ENCODE measurements at places on chromosomes 7 and 10.

- no peak for DNase-seq
These were observed 7.9 kb upstream of the ZNF248 start for GRCh38 chr10:37865264-37865663.

- DNase-seq = no peak
These were observed 42.9 kb upstream of the MET start for GRCh38 chr7:116629051-116629463.

DNA sequence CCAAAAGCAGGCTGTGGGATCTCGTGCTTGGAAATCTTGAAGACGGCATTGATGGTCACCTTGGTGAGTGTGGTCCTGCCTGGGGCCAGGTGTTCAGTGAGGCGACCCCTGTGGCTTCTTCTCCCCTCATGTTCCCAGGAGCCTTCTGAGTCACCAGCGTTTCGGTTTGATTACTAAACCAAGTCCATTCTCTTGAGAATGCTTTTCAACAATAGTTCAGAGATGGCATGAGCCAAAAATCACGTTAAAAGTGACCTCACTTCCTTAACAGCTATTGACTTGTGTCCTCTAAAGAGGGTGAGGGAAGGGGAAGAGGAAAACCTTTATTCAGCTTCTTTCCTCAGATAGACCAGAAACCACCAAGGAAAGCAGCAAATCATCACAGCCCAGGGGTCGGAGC, 315.2 kb downstream of the GATA3 start:
- no peak for DNase-seq

GRCh38 chr10:11186374-11186773, 168.7 kb downstream of the CELF2 start:
- DNase-seq = no peak

- no peak for DNase-seq
These were observed 184.2 kb downstream of the CCDC71L start for GRCh38 chr7:106476751-106477150.

DNA sequence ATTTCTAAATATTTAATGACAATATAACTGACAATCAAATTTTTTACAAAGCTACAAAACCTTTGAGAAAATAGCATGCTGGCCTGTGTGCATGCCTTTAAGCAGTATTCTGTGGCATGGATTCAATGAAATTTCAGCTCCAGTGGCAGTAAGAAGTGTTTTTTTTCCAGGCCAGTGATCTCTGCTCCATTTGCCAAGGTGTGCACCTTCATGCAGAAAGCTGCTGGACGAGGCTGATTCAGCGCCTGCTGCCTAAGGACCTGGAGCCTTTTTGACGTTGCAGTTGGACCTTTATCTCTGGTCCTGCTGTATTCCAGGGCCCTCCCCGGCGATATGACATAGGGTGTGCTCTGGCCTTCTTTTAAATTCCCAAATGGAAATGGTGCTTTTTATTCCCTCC, 26.6 kb downstream of the VWC2 start:
- no peak for DNase-seq

- DNase-seq = no peak
These were observed 4.1 kb upstream of the DLX6 start for GRCh38 chr7:97001221-97001620.

DNA sequence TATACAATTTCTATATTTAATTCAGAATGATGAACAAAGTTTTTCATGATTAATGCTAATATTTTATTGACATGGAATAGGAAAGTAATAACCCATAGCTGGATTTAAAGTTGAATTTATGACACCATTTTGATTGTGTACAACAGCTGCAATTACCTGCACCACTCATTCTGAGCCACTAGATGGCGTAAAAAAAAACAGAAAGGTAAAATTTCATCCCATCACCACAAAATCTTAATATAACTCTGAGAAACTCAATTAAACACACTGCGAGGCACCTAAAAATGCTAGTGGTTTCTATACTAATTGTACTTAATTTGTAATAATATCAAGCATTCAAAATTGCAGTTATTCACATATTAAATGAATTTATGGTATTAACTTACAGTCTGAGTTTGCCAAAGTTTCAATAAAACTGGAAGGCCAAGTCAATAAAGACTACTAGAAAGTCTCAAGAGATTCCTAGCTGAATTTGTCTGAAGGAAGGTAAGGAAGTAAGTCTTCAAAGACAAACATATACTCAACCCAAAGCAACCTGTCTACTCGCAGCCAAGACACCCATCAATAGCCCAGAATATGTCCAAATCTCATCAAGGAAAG, 182.5 kb downstream of the SKAP2 start:
- no peak for DNase-seq

GRCh38 chr10:91880310-91880709, 29.0 kb downstream of the FGFBP3 start:
- no peak for DNase-seq

DNA sequence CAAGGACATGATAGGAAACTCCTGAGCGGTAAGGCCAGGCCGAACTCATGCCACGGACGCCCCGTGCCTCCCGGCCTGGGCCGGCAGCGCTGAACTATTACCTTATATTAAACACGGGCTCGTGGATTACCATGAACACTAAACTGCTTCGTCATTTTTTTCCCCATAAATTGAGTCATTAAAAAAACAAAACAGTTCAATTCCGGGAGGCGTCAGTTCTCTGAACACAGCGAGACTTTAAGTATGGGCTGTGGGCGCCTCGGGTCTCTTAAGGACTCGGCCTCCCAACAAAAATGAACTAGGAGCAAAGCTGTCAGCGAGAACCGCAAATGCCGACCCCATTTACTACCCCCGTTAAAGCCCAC, 519 bp downstream of the PITRM1 start:
- no peak for DNase-seq

DNA sequence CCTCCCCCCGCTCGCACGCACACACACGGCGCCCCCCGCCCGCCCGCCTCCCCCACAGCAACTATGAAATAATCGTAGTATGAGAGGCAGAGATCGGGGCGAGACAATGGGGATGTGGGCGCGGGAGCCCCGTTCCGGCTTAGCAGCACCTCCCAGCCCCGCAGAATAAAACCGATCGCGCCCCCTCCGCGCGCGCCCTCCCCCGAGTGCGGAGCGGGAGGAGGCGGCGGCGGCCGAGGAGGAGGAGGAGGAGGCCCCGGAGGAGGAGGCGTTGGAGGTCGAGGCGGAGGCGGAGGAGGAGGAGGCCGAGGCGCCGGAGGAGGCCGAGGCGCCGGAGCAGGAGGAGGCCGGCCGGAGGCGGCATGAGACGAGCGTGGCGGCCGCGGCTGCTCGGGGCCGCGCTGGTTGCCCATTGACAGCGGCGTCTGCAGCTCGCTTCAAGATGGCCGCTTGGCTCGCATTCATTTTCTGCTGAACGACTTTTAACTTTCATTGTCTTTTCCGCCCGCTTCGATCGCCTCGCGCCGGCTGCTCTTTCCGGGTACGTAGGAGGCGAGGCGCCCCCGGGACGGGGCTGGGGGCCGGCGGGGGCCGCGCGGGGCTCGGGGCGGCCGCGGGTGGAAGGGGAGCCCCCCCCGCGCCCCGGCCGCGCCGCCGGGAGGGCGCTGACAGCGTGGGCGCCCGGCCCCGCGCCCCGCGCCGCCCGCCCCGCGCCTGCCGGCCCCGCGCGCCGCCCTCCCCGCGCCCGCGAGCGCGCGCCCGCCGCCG, 441 bp downstream of the BMI1 start:
- no peak for DNase-seq

GRCh38 chr7:17369691-17370426, 71.4 kb downstream of the AHR start:
- no peak for DNase-seq

DNA sequence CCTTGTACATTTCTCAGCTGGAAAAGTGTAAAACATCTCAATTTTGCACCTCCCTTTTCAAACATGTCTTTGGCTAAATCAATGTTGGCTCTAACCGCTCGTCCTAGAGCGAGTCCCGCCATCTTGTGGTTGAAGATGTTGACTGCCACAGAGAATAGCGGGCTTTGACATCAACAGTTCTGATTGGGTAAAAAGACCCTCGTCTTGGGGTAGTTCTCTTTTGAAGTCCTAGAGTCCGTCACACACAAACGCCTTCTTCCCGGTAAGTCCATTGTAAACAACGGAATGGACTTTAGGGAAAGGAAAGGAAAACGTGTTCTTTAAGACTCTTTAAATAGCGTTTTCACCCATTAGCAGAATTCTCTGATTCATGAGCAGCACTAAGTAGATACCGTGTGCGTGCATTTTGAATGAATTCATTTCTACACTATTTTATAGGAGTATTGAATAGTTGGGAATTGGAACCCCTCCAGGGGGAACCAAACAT, 452 bp upstream of the RPP30 start:
- no peak for DNase-seq

- no peak for DNase-seq
These were observed 11.2 kb upstream of the ZNF485 start for GRCh38 chr10:43594944-43595589.

DNA sequence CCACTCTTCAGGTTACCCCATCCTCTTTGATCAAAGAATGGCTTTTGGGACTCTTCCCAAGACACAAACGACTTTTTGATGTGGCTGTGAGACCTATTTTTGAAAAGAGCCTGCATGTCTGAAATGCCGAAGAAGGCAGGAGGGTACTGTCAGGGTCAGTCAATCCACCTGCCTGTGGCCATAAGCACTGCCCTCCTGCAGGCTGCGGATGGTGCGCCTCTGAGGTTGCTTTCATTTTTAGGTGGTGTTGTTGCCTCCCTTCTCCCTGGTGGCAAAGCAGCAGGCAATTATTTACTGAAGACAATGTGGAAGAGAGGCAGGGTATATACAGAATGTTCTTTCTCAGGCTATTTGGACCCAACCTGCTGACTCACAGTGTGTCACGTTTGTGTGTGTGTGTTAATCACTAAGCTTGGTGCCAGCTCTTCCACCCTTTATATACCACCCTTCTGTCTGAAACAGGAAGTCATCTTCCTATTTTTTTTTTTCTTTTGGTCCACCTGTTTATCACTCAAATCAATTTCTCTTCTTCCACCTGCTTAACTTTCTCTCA, 1421.2 kb upstream of the CELF2 start:
- no peak for DNase-seq

GRCh38 chr7:18393465-18394118, 102.0 kb upstream of the HDAC9 start:
- DNase-seq = no peak

GRCh38 chr7:114413761-114414155, 857 bp upstream of the FOXP2 start:
- no peak for DNase-seq

DNA sequence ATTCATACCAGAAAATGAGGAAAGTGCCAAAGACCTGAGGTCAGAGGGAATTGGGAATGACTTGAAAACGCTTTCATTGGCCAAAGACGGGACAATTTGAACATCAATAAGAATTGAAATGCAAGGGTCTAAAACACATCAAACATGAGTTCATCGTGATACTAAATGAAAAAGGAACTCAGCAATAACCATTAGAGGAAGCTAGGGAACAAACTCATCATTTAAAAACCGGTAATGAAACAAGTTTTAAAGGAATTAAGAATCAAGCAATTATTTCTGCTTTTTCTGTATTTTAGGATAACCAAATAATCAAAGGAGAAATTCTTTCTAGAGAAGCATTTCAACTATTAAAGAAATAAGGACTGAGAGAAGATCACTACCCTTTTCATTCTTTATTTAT, 303.1 kb downstream of the ARHGAP12 start:
- DNase-seq = no peak

- no peak for DNase-seq
These were observed 288.3 kb downstream of the ADARB2 start for GRCh38 chr10:1449021-1449420.

DNA sequence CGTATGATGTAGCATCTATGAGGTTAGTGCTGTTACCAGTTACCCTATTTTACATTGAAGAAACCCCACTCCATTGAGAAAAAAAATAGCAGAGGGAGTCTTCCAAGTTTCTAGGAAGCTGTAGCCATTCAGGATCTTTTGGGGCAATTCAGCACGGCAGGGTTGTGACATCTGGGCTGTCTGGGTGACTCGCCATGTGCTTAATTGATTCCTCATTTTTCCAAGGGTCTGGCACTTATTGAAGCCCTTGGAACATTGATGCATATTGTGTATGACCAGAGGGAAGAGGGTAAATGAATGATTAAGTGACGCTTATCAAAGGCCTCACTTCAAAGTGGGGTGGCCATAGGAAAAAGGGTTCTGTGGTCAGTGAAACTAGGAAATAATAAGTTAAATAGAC, 248.7 kb downstream of the ARHGAP12 start:
- no peak for DNase-seq

GRCh38 chr7:27133409-27134231, 3.1 kb upstream of the HOXA4 start:
- DNase-seq = no peak

DNA sequence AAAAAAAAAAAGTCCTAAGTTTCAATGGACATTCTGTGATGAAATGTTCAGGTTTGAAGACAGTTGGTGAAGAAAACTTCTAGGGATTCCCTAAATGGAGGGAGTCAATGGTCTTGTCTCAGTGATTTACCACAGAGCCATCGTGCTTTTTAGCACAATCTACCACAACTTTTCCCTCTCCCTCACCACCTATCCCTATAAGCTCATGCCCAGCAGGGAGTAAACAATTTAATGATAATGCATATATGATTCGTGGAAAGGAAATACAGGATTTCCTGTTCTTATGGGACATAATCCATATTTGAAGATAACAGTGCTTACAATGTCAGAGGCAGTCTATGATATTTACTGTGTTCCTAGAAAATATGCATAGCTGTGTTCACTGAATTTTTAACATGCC, 38.4 kb upstream of the CD36 start:
- DNase-seq = no peak

DNA sequence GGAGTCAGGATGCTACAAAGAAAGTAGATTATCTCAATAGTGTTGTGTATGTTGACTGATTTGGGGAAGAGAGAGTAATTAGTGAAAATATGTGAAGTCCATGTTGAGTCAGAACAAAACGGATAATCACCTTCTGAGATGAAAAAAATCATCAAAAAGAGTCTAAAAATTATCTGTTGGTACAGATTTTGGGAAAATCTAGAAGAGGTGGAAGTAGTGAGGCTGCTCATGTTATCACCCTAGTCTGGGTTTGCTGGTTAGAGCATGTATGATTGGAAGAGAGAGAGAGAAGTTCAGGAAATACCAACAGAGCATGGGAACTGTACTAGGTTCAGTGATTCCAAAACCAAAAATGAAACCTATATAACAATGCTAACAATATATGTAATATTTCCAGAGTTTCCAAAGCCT, 12.3 kb downstream of the RPA3 start:
- DNase-seq = no peak

DNA sequence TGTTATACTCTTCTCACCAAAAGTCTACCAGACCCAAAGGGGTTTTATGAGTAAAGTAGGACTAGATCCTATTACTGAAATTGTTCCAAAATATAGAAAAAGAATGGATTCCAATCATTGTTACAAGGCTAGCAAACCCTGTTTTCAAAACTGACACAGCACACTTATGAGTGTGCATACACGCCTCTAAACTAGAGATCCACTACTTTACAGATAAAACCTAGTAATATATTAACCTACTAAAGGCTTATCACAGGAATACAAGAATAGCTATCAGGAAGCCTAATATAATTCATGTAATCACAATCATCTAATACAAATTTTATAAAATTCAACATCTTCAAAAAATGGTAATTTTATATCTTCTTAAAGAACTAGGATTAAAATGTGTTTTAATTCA, 52.2 kb downstream of the ERCC6 start:
- no peak for DNase-seq

- DNase-seq = no peak
These were observed 49.5 kb downstream of the PALS2 start for GRCh38 chr7:24622646-24623182.

GRCh38 chr10:75449382-75450074, 18.1 kb downstream of the LRMDA start:
- no peak for DNase-seq

Data from stimulated activated CD8-positive, alpha-beta memory T cell treated with anti-CD3 and anti-CD28 coated beads, Interleukin-4, amount 100 ng/mL, for 1 hour (primary cell).